ENCODE measurements at places on chromosomes 7 and 10.

- peak; percentile 5 for DNase-seq
These were observed 49.5 kb upstream of the ZPBP start for GRCh38 chr7:50142425-50143017.

DNA sequence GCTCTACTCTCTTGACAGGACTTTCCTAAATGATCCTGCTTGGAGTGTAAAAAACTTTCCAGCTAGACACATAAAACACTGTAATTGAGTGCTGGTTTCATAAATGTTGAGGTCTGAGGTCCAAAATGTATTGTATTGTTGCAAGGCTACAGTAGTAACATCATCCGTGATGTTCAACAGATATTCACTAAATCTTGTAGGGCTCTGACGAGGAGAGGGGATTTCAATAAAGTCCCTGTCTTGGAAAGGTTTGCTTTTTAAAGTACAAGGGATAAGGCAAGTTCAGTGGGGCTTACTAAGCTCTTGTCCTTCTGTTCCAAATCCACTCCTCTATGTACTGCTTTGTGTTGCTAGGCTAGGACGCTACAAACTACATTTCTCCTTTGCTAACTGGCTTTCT, 48.9 kb downstream of the FHIP2A start:
- no peak for DNase-seq

GRCh38 chr10:86795353-86795752, 38.9 kb downstream of the BMPR1A start:
- peak; percentile 80 for DNase-seq

GRCh38 chr10:69455006-69455763, 3.9 kb downstream of the TSPAN15 start:
- no peak for DNase-seq

All from fibroblast of skin of left quadriceps (primary cell).